ENCODE measurements at places on chromosomes 12 and 14.

- no peak for DNase-seq
Measured at GRCh38 chr14:56159066-56159465, 40.9 kb downstream of the PELI2 start.

DNA sequence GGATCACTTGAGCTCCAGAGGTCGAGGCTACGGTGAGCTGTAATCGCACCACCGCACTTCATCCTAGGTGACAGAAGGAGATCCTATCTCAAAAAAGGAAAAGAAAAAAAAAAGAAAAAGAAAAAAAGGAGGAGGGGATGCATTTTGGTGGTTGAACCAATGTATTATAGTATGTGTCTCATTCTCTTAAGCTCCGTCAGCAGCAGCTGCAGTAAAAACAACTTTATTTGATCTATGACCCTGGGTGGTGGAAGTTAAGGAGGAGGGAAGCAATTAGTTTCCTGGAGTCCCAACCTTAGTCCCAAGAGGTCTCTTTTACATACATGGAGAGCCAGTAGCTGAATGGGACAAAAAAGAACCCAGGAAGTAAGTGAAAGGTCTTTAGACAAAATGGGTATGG lies 26.8 kb upstream of the APOF start:
- no peak for DNase-seq

DNA sequence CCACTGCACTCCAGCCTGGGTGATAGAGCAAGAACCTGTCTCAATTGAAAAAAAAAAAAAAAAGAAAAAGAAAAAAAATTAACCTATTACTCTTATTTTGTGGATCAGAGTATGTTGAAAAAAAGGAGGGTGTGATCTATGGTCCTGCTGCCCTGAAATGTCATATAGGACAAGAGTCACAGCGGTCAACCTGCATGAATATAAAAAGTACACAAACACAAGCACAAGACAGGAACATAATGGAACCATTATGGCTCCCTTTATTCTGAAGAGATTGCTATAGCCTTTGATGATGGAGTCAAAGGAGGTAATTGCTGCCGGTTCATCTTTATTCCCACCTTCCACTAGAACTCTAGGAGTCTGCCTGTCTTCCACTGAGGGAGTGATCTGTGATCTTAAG lies 96.9 kb downstream of the NTN4 start:
- no peak for DNase-seq

DNA sequence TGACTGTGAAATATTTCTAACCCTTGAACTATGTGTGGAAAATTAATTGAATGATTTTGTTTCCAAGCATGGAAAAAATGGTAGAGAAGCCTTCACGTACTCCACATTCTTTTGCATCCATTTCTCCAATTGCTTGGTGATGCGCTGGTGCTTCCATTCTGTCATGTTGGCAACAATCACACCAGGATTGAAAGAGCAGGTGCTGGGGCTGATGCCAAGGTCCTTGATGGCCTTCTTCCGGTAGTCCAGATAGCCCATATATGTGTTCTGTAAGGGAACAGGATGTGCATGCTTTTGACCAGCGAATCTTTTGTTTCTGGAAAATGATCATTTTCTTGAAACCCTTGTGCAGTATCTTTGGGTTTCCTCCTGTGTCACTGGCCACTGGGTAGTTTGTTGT lies 28.6 kb downstream of the TDG start:
- DNase-seq, result no peak

- no peak for DNase-seq
Measured at GRCh38 chr14:64174922-64175782, 119.0 kb downstream of the ESR2 start.

DNA sequence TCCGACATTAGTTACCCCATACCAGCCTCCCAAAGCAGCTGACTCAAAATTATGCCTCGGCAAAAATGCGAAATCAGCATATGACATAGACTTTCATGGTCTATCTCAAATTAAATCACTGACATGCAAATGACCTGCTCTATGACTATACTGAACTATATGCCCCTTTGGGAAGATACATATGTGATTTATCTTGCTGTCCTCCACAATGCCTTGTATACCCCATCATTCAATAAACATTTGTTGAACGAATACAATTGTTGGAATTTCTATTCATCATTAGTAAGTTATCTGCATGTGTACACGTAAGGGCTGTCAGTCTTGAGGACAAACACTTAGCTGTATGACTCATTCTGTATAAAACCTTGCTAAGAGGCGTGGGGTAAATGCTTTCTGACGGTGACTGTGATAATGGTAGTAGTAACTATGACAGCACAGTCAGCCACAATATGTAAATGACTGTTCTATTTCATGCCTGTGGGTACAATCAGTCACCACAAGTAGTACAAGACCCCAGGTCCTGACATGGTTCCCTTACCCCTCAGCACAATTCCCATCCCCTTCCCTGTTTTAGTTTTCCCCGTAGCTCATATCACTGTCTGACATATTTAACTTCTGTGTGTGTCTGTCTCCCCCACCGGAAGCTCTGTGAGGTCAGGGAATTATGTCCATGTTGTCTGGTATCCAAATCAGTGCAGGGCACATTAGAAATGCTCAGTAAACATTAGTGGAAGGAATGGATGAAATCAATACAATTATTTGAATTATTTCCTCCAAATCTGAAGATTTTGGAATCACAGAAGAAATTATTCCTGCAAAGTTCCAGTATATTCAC lies 42.8 kb downstream of the STXBP6 start:
- DNase-seq, result no peak

DNA sequence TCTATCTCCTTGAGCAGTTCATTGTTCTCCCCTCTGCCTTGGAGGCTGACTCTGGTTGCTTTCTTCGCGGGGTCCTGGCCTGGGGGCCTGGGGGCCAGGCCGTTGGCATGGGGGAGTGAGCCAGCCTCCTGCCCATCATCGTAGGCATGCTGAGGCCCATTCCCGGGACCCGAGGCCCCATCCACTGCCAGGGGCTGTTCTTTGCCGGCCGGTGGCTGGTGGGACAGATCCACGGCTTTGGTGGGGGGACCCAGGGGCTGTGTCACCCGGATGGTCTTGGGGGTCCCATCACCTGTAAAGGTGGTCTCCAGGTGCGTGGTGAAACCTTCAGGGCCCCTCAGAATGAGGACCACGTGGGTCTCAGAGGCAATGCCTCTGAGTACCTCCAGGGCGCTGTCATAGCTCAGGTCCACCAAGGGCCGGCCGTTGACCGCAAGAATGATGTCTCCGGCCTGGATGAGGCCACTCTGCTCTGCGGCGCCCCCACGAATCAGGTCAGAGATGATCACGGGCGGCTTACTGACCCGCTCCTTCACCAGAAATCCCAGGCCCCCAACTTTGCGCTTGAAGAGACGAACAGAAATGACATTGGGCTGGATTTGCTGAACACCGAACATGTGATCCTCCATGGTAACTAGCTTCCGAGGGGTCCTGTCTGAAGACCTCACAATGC lies 30.8 kb downstream of the NOS1 start:
- DNase-seq, result no peak

DNA sequence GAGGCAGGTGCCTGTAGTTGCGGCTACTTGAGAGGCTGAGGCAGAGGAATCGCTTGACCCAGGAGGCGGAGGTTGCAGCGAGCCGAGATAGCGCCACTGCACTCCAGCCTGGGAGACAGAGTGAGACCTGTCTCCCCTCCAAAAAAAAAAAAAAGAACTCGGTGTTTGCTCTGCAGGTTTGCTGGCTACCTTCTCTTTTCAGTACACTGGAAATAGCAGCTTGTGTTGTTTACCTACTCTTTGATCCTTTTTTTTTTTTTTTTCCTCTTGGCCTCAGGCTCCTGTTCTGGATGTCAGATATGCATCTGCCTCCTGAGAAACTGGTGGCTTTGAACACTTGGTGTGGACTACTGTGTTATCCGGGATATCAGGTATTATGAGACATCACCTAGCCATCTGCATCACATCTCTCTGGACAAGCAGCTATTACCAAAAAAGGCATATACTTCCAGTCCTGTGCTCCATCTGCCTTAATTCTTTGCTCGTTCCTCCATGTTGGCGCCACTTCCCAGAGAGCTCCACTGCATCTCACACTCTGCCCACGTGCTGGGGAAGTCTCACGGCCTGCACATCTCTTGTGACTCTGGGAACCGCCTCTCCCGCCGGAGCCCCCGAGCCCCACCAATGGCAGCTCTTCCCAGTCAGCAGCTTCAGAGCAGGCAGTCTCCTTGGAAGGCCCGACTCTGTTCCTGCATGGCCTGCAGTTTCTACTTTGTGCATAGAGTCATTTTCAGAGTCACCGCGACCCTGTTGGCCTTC lies 50.9 kb upstream of the TRAF3 start:
- no peak for DNase-seq

DNA sequence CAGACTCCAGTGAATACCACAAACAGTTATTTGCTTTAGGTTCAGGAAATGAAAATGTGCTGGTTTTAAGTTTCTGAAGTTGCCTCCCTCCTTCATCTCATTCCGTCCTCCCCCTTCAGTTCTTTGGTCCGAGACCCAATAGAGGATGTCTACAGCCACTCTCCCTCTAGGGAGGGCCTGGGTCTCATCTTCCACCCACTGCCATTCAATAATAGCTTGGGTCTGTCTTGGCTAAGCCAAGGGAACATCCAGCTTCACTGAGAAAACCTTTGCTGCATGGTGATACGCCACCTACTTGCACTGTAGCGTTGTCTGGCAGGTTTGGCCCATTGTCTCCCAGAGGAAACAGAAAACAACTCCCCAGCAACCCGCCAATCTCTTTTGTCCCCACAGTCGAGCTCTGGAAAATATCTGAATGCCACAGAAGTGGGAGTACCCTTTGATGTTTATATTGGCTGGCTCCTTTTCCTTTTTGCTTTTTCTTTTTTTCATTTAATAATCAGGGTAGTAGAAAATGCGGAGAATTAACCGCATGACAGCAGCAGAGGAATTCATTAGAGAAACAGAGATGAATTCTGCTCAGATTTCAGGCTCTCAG lies 380.1 kb downstream of the RAD51B start:
- DNase-seq, result no peak

DNA sequence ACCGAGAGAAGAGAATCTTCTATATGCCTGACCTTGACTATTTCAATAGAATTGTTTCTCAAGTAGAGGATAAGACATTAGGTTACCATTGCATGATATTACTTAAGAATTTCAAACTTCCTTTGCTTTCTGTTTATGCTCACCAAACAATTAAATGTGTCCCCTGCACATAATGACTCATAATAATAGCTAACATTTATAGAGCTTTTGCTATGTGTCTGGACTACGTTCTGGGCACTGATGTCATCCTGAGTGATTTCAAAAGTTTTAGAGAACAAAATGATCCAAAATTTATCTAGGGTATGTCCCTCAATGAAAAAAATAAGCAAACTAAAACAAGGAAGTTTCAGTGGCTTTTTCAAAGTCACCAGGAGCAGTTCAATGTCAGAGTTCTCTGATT lies 38.8 kb downstream of the SLC15A5 start:
- DNase-seq, result no peak

GRCh38 chr12:108232565-108232964 lies 103.5 kb downstream of the WSCD2 start:
- no peak for DNase-seq

DNA sequence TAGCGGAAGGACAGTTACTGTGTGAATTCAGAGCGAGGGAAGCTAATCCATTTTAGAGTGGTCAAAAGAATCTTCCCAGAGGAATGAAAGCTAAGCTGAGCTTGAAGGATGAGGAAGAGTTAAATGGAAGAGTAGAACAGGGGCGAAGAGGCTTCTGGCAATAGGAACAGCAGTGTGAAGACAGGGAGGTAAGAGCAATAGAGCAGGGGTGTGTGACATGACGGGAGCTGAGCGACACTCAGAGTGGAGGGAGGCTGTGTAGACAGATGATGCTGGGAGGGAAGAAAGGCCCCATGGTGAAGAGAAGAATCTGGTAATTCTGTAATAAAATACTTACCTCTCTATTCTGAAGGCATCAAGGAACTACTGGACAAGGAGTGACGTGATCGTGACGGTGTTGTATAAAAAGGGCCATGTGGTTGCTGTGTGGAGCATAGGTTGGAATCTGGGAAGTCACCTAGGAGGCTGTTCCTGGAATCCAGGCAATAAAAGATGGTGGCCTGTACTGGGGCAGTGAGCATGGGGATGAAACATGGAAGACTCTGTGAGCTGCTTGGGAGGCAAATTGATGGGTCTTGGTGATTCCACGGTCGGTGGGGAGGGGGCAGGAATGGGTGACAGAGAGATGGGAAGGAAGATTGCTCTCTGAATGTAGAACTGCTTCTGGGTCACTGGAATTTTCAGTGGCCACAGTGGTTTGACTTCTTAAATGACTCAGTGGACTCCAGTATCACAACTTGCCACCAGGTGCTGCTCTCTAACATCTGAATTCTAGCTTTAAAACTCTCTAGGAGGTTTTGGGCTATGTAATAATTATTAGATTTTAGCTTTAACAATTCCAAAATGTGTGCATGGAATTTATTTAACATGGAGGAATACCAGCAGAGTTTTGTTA lies 164.1 kb downstream of the ATP23 start:
- DNase-seq, result no peak

DNA sequence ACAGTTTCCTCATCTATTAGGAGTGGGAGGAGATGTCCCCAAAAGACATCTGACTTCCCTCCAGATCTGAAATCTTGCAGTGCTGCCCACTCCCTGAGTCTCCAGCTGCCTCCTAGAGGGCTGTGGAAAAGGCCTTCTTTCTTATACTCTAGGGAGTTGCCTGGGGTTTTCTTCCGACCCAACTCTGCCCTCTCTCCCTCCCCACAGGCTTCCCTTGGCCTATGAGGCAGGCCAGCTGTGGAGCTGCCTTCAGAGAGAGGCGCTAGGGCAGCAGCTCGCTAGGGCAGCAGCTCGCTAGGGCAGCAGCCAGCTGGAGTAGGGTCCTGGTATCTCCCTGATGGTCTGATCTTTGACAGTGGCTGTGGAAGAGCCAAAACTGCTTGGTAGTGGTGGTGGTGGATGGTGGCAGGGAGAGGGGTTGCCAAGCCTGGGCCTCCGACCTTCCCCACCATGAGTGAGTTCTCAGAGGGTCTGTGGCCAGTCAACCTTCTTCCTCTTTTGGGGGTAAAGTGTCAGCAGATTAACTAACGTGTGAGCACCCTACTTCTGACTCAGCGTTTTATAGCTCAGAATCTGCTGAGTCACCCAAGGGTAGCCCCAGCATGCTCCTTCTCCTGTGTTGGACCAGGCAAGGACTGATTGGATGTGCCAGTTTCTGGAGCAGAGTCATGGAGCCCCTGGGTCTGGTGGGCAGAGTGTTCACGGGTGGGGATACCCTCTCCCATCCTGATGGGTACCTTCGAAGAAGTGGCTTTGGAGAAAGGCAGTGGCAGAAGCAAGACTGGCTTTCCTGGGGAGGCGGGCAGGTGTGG lies 2.3 kb downstream of the SLC48A1 start:
- no peak for DNase-seq

- DNase-seq, result no peak
Measured at GRCh38 chr14:46399049-46399448, 252.5 kb downstream of the RPL10L start.

- DNase-seq, result no peak
Measured at GRCh38 chr12:57092876-57093414, 4.0 kb downstream of the NAB2 start.

DNA sequence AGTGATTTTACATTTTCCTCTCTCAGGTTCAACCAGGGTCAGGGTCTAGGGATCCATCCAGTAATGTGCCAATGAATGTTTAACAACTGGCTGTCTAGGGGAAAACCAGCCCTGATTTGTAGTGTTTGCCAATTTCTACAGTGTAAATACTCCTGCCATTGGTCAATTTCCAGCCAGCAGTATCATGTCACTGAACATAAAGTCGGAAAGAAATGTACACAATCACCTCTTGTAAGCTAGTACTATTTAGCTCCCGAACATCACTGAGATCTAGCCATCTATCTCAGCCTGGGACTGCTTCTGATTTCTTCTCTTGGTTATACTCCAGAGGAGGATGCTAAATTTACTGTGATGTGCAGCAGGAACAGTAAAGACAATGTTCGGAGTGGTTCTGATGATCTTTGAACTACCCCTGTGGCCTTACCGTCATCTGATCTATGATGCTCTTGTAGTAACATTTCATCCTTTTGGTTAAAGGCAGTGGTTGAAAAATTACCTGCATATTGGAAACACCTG lies 36.7 kb upstream of the EGLN3 start:
- DNase-seq, result no peak

Data from central memory CD4-positive, alpha-beta T cell (primary cell).